Left lobe of liver (tissue), 2 donors: ENCODE measurements at places on chromosomes 1 and 21. TPM values are rescaled to one million over a fixed set of nuclear protein-coding genes. Genes with fewer than 3 reads are reported as not detected.

Gene LCE3E
- not detected for total RNA-seq

Gene NES
- total RNA-seq: 1.4 TPM

Gene NBPF6
- total RNA-seq: not detected

Gene TAL1
- total RNA-seq: 1.9 TPM

Gene PDPN
- total RNA-seq: 0.33 TPM

Gene EPHB2
- 0.38 TPM for total RNA-seq

Gene LRRC3
- 22.0 TPM for total RNA-seq

Gene ADAMTS5
- 0.48 TPM for total RNA-seq

Gene ATP1A2
- total RNA-seq: 0.45 TPM

Gene HTR6
- not detected for total RNA-seq

Gene KPRP
- not detected for total RNA-seq

Gene SELP
- 0.78 TPM for total RNA-seq

Gene FCRL1
- total RNA-seq: not detected

Gene AIDA
- 28.0 TPM for total RNA-seq
